ENCODE measurements at places on chromosomes 2 and 18.

DNA sequence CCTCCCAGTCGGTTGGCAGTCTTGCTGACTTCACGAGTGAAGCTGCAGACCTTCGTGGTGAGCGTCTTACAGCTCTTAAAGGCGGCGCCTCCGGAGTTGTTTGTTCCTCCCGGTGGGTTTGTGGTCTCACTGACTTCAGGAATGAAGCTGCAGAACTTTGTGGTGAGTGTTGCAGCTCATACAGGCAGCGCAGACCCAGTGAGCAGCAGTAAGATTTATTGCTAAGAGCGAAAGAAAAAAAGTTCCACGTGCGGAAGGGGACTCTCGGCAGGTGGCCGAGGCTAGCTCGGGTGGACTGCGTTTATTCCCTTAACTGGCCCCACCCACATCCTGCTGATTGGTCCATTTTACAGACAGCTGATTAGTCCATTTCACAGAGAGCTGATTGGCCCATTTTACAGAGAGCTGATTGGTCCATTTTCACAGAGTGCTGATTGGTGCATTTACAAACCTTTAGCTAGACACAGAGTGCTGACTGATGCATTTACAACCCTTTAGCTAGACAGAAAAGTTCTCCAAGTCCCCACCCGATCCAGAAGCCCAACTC is 240.3 kb downstream of the LRATD1 start:
- no peak for DNase-seq

DNA sequence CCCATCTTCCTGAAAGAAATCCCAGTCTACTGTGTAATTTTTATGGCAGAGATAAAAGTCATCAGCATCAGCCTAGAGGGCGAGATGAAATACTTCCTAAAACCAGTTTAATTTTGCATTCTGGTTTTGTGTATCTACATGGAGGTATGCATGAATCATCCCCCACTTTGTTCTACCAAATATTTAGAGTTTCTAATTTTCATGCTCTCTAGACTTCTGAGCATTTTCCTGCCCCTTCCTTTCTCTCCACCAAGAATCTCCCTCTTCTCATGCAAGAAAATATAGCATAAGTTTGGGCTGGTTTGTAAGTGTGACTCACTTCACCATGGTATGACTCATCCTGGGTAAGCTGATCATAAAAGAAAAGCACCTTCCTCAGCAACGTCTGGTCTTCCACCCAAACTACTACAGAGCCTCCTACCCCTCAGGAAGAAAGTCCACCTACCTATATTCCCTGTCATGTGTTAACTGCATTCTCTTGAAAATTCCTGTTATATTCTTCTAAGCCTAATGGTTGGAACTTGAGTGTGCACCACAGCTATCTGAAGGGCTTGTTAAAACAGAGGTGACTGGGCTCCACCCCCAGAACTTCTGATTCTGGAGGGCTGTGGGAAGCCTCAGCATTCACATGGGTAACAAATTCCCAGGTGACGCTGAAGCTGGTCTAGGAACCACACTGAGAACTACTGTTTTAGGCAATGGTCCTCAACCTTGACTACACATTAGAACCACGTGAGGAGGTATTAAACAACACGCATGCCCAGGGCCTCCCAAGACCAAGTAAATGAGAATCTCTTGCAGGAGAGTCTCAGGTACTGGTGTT is 37.4 kb upstream of the RAPGEF4 start:
- DNase-seq, result peak; percentile 38

DNA sequence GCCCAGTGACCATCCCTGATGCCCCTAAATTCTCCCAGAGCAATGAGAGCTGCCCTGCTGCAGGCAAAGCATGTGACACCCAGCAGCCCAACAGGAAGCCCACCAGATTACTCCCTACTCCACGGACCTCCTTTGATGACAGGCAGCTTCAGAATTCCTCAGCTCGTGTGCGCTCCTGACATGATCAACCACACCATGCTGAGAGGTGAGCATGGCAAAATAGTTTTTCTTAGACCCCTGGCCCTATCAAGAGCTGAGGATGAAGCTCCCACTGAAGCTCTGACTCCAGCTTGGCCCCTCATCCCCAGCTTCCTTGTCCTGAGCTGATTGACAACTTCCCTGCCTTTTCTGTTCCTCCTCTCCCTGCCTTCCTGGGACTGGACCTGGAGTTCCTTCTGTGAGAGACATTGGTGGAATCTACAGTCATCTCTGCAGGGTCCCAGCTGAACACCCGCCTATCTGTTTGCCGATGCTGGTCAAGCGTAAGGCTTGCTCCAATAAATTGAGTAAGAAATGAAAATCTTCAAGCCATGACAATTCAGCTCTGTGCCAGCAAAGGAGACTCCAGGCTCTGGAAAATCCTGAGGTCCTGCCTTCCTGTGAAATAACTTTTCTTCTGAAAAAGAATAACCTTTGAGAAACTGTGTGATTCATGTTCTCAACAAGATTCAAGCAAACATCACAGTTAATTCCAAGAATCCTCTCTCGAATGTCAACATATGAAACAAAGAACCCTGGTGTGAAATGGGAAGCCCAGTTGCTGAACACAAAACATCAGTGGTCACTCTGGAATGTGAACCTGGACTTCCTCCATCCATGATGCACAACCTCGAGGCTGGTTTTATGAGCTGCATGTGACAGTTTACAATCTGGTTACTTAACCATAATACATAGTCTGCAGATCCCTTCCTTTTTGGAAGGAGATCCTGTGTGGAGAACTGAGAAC is 201.1 kb downstream of the SPP2 start:
- peak; percentile 30 for DNase-seq

- peak; percentile 19 for DNase-seq
These were observed 1.3 kb downstream of the SDC1 start for GRCh38 chr2:20223407-20224163.

GRCh38 chr2:103789381-103790095 is 1027.7 kb downstream of the TMEM182 start:
- DNase-seq, result peak; percentile 47

DNA sequence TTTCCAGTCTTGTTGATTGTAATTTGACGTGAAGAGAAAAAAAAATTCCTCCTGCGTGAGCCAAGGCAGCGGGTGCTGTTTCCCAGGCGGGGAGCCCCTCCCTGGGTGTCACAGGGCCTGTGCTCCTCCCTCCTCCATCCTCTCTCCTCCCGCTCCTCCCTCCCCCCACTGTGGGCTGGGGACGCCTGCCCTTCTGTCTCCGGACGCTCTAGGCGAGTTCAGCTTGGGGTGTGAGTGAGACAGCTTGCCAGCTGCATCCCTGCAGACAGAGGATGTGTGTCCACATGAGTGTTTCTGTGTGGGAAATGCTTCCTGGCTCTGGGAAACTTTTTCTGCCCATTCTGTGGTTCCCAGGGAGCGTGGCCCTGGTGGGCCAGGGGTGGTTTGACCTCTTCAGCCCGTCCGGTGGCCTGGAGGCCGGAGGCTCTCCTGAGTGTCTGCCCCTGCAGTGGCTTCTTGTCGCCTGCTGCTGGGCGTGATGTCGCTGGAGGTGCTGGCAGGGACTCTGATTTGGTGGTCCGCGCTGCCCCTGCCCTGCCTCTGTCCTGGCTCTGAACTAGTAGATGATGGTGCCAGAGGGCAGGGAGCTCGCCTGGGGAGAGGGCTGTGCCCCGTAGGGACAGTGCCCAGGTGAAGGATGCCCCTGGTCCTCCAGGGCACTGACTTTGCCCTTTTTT is 96.4 kb downstream of the USP40 start:
- no peak for DNase-seq

DNA sequence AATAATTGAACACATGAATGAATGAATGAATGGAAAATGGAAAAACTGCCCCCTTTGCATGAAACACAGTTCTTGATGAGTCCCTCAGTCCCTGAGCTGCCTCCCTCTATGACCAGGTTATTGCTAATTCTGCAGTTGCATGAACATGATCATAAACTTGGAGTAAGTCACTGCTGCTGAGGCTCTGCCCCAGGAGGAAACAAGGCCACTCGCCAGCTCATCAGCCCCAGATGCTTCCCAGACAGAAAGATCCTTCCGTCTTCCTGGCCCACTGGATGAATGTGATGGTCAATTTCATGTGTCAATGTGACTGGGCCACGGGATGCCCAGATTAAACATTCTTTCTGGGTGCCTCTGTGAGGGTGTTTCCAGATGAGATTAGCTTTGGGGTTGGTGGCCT is 16.4 kb downstream of the GPR45 start:
- no peak for DNase-seq

DNA sequence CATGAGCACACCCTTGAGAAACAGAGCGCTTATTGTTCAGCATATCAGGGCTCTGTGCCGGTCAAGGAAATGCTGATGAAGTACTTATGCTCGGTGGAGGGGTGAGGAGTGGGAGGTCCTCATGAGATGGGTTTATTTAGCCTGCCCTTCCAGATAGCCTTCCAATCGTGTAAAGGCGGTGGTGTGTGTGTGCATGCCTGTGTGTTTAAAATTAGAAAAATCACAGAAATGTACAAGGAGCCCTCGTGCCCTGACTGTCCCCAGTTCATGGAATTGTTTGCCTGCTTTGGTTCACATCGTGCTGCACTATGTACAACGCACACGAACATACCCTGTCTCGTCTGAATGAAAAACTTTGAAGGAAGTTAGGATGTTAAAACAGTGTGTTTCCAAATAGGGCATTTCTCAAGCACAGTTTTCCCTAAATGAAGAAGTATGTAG is 158.6 kb downstream of the AQP4 start:
- no peak for DNase-seq

GRCh38 chr18:75696391-75696790 is 268.9 kb upstream of the SMIM21 start:
- no peak for DNase-seq

DNA sequence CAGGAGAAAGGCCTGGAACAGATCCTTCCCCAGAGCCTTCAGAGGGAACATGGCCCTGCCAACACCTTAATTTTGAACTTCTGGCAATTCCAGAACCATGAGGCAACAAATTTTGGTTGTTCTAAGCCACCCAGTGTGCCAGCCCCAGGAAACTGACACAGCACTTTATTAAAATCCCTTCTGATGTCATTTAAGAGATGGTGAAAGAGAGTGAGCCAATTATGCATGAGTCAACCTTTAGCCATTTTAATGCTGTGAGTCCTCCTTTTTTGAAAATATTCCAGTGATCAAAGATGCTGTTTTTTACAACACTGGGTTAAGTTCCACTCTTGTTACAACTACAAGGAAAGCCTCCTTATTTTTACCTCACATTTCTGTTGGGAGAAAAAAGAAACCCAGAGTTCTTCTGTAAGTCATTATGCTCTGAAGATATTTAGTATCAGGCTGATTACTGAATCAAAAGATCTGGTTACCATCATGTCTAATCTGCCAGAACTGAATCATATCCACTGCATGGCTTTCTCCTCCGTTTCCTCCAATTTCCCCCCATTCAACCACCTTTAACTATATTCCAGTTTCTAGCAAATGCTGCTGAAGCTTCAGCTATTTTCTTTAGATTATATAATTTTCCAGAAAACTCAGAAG is 235.4 kb downstream of the TXNL1 start:
- peak; percentile 3 for DNase-seq

- no peak for DNase-seq
These were observed 60.0 kb upstream of the DTNA start for GRCh38 chr18:34650121-34650545.

- DNase-seq, result no peak
These were observed 1099.4 kb upstream of the PIK3C3 start for GRCh38 chr18:40855661-40856060.
